ENCODE measurements at places on chromosomes 2 and 18.

DNA sequence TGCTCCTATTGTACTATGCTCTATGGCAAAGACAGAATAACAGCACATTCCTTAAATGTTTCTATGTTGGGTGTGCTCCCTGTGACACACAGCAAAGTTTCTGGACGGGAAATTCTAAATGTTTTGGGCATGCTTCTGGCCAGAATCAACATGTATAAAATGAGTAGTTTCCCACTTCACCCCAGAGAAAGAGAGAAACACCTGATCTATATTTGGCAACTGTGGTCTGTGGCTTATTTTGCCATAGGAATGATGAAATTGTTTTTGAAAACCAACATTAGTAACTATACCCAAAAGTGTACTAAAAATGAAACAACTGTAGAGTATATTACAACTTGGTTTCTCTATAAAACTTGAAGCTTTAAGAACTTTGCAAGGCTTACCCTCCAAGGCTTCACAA lies 89.1 kb downstream of the RAD51AP2 start:
- no peak for DNase-seq

DNA sequence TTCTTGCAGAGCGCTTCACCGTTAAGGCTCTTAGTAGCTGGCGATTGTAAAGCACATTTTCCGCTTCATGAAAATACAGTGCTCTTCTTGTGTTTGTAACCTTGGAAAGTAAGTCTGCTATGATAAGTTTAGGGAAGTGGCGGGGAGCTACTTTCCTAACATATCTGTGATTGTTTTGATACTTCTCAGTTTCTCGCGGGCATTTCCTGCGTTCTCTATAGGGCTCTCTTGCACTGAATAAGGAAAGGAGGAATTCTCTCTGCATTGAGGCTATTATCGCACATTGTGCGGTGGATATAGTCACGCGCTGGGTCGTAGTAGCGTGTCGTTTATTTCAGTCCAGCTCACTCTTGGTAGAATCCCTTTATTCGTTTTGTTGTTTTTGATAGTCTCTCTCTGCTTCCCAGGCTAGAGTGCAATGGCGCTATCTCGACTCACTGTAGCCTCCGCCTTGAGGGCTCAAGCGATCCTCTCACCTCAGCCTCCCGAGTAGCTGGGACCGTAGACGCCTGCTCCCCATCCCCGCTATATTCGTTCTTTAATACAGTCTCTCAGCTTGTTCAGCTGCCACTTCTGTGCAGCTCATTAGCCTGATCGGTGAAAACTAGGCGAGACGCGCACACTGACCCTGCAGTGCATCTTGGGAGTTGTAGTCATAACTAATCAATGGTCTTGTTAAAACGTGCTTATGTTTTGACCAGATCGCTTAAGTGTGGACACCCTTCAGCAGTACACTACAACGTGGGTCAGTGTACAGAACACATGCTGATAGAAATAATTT lies 1.0 kb upstream of the PPP4R3B start:
- DNase-seq, result no peak

- DNase-seq, result no peak
Measured at GRCh38 chr2:31297751-31298150, 63.8 kb downstream of the EHD3 start.

GRCh38 chr2:119929537-119929936 lies 83.3 kb upstream of the EPB41L5 start:
- no peak for DNase-seq

- no peak for DNase-seq
Measured at GRCh38 chr2:207530160-207531031, 634 bp downstream of the CREB1 start.

DNA sequence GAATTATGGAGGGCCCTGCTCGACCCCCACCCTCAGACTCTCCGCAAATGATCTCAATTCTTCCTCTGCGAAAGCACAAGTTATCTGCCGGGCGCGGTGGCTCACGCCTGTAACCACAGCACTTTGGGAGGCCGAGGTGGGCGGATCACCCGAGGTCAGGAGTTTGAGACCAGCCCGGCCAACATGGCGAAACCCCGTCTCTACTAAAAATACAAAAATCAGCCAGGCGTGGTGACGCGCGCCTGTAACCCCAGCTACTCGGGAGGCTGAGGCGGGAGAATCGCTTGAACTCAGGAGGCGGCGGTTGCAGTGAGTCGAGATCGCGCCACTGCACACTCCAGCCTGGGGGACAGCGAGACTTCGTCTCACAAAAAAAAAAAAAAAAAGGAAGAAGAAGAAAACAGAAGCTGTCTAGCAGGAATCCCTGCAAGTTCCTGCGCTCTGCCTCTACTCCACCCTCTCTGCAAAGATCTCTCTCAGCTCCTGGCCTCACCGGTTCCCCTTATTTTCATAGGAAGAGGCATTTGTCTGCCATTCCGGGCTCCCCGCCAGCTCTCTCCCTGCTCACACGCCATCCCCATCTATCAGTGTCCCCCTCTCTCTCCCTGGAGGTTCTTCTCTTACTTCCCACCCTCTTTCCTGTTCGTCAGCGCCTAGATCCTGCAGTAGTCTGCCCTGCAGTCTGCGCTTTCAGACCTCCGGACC lies 13.5 kb upstream of the COLEC12 start:
- DNase-seq, result no peak

GRCh38 chr2:129936334-129936934 lies 43.0 kb upstream of the RAB6C start:
- DNase-seq, result no peak

- DNase-seq, result no peak
Measured at GRCh38 chr2:55102056-55102812, 52.0 kb upstream of the RTN4 start.

DNA sequence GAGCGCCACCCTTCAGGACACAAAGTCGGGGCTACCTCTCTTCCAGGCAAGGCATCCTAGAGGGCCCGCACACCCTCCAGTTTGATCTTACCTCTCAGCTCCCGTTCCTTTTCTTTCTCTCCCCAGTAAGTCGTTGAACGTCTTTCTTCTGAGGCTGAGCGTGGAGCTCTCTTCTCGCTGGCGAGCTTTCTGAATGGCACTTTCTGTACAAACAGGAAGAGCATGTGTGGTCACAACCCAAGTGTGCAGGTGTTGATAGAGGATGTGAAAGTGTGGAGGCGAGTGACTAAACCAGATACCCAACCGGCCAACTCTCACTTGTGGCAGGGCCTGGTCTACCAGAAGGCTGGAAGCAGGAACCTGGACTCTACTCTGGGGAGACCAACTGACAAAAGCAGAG lies at the start of gene AFF3:
Gene AFF3 (minus strand): TSS at position 198 of the 400 bp plus-strand sequence. CDS start 38,136 bp downstream, outside the sequence.
- no peak for DNase-seq

- no peak for DNase-seq
Measured at GRCh38 chr2:88184762-88185161, 14.6 kb downstream of the THNSL2 start.

DNA sequence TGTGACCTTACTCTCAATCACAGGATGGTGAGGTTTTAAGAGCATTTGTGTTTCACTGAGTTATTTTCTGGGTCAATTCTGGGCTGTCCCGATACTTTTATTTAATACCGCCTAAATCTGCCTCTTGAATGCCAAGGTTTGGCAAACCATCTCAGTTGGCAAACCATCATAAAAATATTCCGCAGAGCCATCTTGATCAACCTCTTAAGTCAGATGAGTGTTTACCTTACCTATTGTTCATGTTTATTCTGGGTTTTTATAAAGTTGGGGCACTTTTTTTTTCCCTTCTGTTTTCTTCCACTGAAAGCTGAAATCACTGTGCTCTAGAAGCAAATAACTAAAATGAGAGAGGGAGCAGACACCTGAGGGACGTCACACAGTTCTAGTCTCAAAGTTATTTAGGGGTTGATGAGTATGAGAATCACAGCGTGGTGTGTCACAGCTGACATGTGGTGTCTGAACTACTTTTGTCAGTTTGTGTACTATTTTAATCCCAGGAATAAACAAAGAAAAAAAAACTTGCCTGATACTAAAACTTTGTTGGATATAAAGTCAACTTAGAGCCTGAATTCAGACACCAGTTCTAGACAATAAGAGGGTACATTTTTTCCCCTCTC lies 48.6 kb downstream of the ETAA1 start:
- no peak for DNase-seq

GRCh38 chr2:15158100-15158499 lies 403.0 kb downstream of the NBAS start:
- no peak for DNase-seq

DNA sequence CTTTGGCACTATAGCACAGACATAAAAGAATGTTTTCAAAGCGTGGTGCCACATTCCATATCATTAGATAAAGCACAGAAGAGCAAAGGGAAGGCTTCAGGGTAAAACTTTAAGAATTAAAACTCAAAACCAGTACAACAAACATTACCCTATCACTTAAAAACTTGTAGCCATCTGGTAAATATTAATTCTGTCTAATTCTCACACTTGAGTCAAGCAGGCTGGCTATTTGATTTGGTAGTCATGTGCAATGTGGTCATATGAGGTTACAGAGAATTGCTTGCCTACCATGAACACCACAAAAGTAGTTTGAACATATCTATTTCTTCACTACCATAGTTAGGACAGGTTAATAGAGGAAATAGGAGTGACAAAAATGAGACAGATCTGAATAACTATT lies 244.9 kb downstream of the IRS1 start:
- DNase-seq, result no peak

GRCh38 chr18:64132871-64133270 lies 16.0 kb downstream of the LINC00305 start:
- no peak for DNase-seq

- no peak for DNase-seq
Measured at GRCh38 chr18:27239669-27240068, 54.6 kb upstream of the CHST9 start.

DNA sequence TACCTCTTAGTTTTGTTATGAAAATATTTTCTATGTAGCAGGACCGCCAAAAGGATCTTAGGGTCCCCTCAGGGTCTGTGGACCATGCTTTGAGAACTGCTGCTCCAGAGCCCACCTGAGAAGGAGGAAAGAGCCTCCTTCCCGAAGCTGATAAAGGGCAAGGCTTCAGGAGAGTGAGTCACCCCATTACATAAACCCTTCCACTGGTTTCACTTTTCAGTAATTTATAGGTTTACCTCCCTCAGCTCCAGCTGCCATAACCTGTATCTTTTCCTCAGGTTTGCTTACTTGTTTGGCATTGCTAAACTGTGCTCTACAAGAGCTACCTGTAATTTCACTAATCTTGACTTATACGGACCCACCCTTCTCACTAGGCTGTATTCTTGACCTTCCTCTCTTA lies 6.6 kb downstream of the TTLL4 start:
- DNase-seq, result no peak

DNA sequence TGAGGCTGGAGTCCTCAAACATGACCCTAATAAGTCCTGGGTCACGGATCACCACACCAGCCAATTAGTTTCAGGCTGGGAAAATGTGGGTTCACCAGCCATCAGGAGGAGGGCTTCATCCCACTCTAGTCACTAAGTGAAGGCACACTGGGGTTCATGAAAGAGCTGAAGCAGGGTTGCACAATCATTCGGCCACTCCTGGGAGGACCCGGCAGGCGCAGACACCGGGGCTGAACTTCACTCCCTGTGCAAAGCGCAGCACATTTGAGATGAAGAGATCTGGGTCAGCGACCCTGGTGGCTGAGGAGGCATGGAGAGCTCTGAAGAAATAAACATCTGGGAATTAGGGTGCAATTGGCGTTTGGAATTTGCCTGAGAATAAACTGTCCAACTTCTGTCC lies 684.4 kb upstream of the SALL3 start:
- DNase-seq, result no peak

GRCh38 chr2:226788881-226789490 lies 10.6 kb downstream of the IRS1 start:
- no peak for DNase-seq

- DNase-seq, result no peak
Measured at GRCh38 chr2:217383620-217384019, 523.8 kb upstream of the TNP1 start.

- DNase-seq, result no peak
Measured at GRCh38 chr2:120736624-120737339, 1.1 kb downstream of the GLI2 start.

GRCh38 chr2:37506407-37507050 lies 162.1 kb downstream of the QPCT start:
- no peak for DNase-seq

GRCh38 chr2:61167579-61167978 lies 5.6 kb downstream of the C2orf74 start:
- DNase-seq, result no peak

GRCh38 chr2:216369821-216370220 lies 2.5 kb downstream of the MARCHF4 start:
- DNase-seq, result no peak

DNA sequence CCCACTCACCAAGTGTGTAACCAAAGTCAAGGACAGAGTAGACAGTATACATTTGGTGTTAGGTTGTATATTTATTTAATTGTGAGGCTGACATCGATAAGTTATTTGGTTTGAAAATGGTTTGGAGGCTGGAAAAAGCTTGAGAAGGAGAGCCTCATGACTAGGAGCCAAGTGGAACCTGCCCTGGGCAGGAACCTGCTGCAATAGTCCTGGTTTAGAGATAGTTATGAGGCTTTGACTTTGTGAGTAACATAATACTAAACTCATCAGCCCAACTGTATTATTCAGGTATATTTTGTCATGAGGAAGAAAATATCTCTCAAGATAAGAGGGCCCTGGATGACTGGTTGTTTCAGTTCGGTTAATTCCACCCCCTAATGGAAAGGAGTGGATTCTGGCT lies 234.3 kb upstream of the CYRIA start:
- no peak for DNase-seq

- no peak for DNase-seq
Measured at GRCh38 chr2:232476045-232476444, 11.6 kb downstream of the ECEL1 start.

GRCh38 chr2:106284255-106284654 lies 90.2 kb upstream of the UXS1 start:
- DNase-seq, result no peak

- DNase-seq, result no peak
Measured at GRCh38 chr2:178824181-178824580, 17.0 kb upstream of the TTN start.

DNA sequence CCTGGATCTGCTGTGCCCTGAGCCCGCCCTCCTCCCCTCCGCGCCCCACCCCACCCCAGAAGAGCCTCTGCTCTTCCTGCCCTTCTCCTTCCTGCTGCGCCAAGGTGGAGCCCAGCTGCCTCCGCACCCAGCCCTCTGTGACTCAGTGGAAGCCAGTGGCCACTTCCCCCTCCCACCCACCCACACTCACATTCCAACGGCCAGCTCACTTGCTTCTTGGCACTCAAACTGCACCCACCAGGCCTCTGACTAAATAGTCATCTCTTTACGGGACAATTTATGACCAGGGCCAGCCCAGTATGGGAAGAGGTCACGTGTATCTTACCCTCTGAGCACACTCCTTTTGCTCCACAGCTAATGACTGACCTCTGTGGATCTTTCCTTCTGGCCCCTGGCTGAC lies 150.4 kb upstream of the SLC1A4 start:
- DNase-seq, result no peak
